ENCODE measurements at places on chromosomes 6 and 20.

DNA sequence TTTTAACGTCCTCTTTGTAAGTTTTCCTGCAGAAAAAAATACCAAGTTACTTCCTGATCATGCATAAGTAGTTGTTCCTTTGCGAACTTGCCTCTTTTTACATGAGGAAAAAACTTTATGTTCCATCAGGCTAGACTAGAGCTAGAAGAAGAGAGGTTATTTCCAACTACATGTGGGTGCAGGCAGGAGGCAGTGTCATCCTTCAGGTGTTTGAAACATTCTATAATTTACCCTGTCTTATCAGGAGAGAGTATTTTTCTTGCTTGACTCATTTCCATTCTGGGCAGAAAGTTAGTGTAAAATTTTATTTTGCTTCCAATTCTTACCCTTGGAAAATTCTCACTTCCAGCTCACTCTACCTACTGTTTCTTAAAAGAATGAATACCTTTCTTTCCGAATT is 28.5 kb upstream of the EPHA7 start:
- no peak for DNase-seq

- no peak for DNase-seq
Measured at GRCh38 chr6:125314009-125314581, 12.3 kb upstream of the HDDC2 start.

DNA sequence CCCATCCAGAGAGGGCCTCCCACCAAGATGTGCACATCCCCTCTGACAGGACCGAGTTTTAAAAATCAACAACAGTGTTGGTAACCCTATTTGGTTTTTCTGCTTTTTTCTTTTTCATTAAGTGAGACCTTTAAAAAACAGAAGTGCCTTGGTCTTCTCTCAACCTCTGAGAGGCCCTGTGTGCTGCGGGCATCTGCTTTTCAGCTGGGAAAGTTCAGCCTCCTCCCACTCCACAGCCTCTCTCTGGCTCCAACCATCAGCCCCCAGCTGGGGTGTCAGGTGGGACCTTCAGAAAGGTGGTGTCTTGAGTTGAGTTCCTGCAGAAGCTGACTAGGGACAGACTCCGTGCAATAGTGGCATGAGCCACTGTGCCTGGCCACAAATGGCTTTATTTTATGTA is 64.6 kb upstream of the ZMYND8 start:
- DNase-seq, result no peak

GRCh38 chr20:51129147-51129776 is 106.4 kb upstream of the KCNG1 start:
- DNase-seq, result no peak

- no peak for DNase-seq
Measured at GRCh38 chr6:36660771-36661471, 17.6 kb upstream of the CDKN1A start.

DNA sequence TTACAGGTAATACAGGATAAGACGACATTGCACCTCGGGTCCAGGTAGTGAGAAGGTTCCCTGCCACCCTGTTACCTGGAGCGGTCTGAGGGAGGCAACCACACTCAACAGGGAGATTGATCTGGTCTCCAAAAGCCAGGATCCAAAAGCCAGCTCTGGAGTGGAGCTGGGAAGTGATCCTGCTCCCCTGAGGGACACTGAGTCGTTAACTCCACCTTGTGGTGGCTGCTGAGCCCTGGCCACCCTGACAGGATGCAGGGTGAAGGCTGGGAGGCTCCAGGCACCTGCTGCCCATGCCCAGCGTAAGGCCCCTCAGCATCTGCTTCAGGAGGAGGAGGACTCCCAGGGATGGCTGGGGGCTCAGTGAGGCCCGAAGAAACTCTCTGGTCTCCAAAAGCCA is 38.7 kb upstream of the SLC22A2 start:
- DNase-seq, result no peak
